Left renal pelvis (tissue), 4 donors: ENCODE measurements at places on chromosomes 7 and 10. TPM values are rescaled to one million over a fixed set of nuclear protein-coding genes. Genes with fewer than 3 reads are reported as not detected.

The CYP3A5 gene
- polyA plus RNA-seq = 1.6 TPM

The EPC1 gene
- 63.3 TPM for polyA plus RNA-seq

The GPR85 gene
- 5.3 TPM for polyA plus RNA-seq

The MMP21 gene
- polyA plus RNA-seq = 0.33 TPM

The SEC31B gene
- 13.3 TPM for polyA plus RNA-seq

DNA sequence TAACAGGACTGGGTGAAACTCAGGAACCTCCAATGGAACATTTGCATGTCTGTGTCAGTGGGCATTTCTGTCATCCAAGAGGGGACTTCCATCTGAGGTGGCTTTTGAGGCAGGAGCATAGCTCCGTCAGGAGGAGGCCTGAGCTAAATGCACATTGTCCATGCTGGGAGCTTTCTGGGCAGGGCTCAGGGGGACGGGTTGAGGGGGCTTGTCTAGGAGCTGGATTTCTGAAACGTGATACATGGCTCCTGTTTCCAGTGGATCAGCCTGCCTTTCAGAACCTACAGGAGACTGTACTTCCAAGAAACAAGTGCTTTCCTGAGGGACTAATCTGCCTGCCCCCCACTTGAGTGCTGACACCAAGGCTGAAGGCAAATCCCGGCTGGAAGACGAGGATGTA, 40.5 kb upstream of the GDF10 start:
- DNase-seq = no peak

GRCh38 chr10:97713826-97714400, 383 bp downstream of the MARVELD1 start:
- DNase-seq = no peak

GRCh38 chr7:136230210-136230609, 253.1 kb upstream of the MTPN start:
- no peak for DNase-seq

DNA sequence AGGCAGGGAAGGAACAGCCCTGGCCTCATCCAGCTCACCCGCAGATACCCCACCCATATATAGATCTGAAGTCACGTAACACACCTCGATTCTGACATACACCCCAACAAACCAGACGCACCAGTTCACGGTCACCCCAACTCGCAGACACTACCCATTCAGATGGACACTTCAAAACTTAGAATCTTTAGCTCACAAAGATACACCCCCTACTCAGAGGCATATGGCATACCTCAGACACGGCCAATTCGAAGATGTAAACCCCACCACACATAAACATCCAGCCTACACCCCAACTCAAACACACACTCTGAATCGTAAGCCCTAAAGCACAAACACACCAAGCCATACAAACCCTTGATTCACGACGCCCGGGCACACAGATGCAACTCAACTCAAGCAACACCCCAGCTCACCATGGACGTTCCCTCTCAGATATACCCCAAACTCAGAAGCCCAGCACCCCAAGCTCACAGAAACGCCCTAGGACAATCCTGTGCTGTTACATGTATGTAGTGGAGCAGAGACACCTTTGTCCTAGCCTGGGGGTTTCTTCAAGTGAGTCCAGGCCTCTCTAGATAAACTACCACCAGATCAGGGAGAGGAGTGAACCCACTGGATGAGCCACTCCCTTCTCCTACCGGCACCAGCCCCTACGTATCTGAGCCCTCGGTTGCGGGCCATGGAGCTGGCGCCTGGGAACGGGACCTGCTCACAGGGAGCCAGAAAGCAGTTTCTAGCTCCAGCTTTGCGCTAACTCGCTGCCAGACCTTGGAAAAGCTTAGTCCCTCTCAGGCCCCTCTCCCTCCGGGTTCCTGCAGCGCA, 8.8 kb downstream of the PSD start:
- DNase-seq = no peak

- DNase-seq = no peak
Measured at GRCh38 chr7:39392151-39392550, 174.1 kb upstream of the YAE1 start.

GRCh38 chr10:102775201-102775934, 31.6 kb downstream of the WBP1L start:
- no peak for DNase-seq

- no peak for DNase-seq
Measured at GRCh38 chr7:13386741-13387140, 602.7 kb downstream of the ETV1 start.

DNA sequence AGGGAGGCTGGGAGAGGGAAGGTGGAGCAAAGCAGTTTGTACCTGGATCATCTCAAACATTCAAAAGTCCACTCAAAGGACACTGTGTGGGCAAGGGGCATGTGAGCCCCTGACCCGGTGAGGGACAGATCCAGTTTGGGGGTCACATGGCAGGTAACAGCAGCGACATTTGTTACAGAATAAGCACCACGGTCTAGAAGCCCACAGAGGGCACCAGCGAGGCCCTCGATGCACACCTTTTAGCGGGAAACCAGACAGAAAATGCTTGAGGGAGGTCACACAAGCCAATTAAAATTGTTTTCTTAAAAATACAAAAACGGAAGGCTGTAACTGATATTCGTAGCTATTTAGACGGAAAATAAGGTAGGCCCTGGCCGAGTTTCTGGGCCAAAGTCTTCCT, 144.4 kb downstream of the ZMYND11 start:
- no peak for DNase-seq

DNA sequence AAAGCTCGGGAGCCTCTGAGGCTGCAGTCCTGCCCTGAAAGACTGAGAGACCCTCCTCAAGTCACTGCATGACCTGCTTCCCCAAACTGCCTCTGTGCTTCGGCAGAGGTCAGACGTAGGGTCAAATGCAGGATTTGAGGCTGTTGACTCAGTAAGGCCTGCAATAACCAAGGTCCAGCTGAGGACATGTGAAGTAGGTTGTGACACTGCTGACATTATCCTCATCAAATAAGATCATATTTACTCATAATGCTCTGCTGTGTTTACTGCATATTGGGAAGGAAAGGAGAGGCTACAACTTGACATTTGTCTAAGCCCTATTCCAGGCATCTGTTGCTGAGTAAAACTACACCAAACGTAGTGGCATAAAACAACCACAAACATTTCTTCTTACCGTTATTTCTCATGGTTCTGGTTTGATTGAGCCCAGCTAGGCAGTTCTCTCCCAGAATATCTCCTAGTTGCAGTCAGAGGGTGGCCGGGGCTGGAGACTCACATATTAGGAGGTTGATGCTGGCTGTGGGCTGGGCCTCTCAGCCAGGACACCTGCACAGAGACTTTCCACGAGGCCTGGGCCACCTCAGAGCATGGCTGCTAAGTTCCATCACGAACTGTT, 122.1 kb upstream of the STK17A start:
- DNase-seq = no peak

DNA sequence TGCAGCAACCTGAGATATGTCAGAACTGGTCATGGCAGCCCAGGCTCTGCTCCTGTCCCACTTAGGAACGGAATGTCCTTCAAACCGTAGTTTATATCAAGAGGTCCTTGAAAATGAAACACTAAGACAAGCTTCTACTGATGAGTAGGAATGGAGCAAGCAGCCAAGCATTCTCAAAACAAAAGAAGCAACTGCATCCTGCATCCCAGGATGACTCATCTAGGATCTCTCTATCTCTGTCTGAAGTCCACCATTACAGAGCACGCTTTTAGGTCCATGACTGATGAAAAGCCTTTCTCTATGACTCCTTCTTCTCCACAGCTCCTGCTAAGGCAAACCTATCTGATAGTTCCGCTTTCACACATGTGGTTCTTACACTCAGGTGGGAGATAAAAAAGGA, 16.3 kb downstream of the MBL2 start:
- no peak for DNase-seq

DNA sequence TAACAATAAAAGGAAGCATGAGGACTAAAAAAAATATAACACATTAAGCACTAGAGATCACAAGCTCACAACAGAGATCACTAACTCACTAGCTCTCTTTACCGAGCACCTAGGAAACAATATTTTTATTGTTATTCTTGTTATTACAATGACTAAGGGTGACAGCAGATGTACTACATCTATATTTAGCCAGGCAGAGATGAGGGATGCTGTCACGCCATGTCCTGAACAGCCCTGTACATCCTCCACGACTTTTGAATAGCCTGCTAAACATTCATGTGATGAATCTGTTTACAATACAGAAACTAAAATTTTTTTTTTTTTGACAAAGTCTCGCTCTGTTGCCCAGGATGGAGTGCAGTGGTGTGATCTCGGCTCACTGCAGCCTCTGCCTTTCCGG, 22.7 kb downstream of the FAM133B start:
- DNase-seq = no peak

- no peak for DNase-seq
Measured at GRCh38 chr10:63603709-63604445, 82.7 kb downstream of the REEP3 start.

GRCh38 chr7:102832674-102833073, 80.1 kb upstream of the LRRC17 start:
- DNase-seq = no peak

- DNase-seq = no peak
Measured at GRCh38 chr7:30836991-30837390, 65.8 kb downstream of the MINDY4 start.
